SK-N-SH (cell line): ENCODE measurements at places on chromosomes 11 and 22.

- DNase-seq: no peak
Measured at GRCh38 chr11:75490221-75491181, 35.2 kb downstream of the GDPD5 start.

DNA sequence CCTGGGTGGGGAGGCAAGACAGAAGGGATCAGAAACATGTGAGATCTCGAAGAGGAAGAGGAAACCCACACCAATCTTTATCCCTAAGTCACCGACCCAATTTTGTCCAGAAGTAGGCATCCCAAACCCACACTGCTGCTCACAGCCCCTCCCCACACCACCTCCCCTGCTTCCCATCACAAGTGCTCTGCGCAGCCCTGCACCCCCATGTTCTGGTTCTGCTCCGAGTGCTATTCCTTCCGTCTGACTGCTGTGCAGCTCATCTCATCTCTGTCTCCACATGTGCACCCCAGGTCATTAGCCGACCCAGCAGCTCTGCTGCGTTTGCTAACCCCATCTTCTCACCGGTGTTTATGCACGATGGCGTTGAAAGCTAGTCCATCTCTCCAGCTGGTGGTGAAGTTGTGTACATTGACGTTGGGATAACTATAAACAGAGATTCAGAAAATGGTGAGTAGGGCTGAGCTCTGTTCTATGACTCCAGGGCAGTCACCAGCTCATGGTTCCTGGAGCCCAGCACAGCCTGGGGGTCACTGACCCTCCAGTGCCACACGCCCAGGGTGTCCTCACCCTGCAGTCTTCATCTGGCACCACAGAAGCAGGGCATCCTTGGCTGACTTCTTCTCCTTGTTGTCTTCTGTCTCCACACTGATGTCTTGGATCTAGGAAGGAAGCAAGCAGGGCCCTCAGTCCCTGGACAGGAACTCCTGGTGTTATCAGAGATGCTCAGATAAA is 15.1 kb downstream of the SPTBN2 start:
- DNase-seq: no peak

- DNase-seq: no peak
Measured at GRCh38 chr11:66112601-66113499, 42.8 kb downstream of the PACS1 start.

DNA sequence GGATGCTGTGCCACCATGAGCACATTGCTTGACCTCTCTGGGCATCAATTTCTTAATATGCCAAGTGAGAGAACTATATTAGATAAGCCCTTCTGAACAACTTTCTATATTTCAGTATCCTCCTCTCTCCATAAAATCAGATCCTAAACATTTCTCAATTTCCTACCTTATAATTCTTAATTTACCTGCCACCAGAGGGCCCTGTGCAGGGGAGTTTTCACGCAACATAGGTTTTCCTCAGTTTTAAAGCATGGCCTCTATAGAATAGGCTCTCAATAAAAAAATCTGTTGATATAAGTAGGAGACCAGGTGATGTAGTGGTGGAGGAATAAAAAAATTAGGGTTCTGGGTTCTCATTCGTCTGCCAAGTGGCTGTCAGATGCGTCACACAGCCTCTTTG is 83.7 kb upstream of the DBX1 start:
- DNase-seq: no peak

- DNase-seq: no peak
Measured at GRCh38 chr11:111631024-111631665, 28.9 kb downstream of the SIK2 start.

DNA sequence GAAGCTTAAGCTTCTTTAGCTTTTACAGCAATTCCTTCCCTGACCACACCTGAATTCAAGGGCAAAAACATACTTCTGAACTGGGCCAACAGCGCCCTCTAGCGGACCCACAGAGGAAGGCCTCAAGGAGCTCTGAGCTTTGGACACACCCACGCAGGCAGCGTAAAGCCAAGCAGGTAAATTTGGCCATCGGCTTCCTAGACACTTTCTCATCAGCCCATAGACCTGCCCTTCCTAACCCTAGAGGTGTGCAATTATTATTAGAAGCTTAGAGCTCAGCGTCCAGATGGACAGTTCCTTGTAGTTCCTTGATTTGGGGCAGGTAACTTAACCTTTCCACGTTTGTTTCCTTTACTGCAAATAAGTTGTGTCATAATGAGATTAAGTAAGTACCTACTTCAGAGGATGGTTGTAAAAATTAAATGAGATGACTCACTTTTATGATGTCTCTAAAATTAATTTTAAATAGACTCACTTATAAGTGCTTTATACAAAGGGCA is 25.7 kb upstream of the HMGXB4 start:
- DNase-seq: peak; percentile 60

GRCh38 chr11:31757260-31757835 is 53.8 kb downstream of the PAX6 start:
- no peak for DNase-seq
